ENCODE measurements at places on chromosomes 16 and 17. TPM values are rescaled to one million over a fixed set of nuclear protein-coding genes. Genes with fewer than 3 reads are reported as not detected.

DNA sequence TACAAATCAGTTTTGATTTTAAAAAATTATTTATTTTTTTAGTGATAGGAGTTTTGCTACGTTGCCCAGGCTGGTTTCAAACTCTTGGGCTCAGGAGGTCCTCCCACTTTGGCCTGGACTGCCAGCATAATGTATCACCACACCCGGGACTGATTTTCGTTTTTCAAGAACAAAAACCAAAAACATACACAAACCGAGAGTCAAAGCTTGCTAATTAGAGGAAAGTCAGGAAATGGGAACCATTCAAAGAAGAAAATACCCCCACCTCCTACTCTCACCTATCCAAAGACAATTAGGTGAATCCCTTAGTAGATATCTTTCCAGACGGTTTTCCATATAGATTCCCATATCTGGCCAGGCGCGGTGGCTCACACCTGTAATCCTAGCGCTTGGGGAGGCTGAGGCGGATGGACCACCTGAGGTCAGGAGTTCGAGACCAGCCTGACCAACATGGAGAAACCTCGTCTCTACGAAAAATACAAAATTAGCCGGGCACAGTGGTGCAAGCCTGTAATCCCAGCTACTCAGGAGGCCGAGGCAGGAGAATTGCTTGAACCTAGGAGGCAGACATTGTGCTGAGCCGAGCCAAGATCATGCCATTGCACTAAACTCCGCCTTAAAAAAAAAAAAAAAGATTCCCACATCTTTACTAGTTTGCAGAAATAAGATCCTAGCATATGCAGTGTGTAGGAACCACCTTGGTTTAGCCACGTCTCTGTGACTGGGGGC, 883 bp upstream of the SPN start:
- no peak for DNase-seq

DNA sequence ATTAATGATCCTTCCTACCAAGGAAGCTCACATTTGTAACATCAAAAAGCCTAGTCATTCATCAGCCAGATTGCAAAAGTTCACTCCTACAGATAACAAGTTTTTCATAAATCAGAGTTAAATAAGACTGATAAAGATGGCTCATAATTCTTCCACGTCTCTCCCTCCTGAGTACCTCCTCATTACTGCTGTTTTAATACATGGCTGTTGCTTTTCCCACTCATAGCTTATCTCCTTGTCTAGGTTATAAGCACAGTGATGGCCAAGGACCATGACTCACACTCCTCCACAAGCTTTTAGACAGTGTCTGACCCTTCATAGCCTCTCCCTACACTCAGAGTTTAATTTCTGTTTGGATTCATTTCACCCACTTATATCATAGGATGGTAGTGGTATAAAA, 100.9 kb upstream of the MON1B start:
- DNase-seq = no peak

GRCh38 chr16:1125471-1125870, 27.4 kb upstream of the CACNA1H start:
- peak; percentile 37 for DNase-seq

GRCh38 chr17:72053036-72053435, 67.8 kb upstream of the SOX9 start:
- DNase-seq = no peak

DNA sequence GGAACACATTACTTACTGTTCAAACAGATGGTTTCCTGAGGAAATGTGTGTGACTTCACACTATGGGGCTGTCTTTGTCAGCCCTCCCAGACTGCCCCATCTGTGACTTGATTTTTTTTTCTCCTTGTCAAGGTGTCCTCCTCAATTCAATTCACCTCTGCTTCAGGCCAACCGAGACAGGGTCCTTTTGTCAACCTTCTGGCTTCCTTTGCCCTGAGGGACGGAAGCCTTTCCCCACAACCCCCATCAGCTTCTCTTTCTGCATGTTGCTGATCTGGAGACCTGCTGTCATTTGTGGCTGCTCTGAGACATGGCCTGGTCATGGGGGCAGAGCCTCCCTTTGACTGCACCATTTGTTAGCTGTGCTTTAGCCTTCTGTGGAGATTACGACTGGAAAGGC, 21.3 kb upstream of the RGS9 start:
- DNase-seq = no peak

DNA sequence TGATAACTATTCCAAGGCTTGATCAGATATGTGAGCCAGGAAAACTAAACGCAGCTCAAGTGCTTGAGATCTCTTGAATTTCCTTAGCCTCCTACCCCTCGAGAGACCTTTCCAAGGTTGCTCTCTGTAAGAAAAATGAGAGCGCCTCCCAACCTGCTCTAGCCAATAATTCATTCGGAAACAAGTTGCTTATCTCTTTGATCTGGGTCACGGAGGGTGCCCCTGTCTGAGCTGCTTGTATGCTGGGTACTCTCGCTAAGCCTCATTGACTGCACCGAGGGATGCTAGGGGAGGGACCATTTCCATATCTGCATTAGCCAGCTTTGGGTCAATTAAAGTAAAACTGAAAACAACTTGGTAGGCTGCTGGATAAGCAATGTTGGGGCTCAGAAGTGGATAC, 70.1 kb upstream of the SHISA6 start:
- DNase-seq = no peak

DNA sequence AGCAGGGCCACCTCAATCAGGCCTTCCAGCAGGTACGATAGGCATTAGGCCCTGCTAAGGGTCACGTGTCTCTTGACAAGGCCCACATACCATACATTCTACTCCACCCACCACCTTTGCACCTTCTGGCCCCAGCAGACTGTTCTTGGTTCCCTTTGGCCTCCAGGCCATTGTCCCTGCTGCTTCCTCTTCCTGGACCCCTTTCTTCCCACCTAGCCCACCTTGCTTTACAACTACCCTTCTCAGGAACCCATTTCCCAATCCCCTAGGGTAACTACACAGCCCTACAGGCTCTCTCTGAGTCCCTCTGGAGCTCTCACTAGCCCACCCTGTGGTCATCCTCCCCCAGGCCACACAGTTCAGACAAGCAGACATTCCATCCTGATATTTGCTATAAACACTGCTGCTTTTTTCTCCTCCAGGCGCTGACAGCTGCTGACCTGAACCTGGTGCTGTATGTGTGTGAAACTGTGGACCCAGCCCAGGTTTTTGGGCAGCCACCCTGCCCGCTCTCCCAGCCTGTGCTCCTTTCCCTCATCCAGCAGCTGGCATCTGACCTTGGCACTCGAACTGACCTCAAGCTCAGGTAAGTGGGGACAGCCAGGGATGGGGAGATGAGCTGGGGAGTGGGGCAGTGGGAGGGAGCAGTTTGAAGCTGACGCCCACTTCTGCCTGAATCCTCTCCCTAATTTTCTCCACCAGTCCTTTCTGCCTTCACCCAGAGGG, 1.4 kb upstream of the NRN1L start:
- peak; percentile 87 for DNase-seq

- DNase-seq = no peak
Measured at GRCh38 chr16:21157632-21158031, 842 bp upstream of the LDAF1 start.

DNA sequence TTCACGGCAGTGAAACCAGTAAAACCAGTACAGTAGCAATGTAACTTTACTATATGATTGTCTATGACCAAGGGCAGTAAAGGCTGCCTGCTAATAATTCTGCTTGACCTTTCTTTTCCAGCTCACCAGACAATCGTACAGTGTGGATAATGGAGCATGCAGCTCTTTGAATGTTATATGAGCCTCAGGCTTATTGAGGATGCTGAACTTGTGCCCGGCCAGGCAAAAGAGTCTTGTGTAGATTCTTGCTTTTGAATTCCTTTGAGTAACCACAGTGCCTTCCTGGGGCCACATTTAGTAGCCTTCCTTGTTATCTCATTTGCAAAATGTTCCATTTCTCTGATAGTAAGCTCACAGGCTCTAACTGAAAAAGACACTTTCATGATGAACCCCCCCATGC, 131.8 kb downstream of the CDH11 start:
- DNase-seq = no peak

DNA sequence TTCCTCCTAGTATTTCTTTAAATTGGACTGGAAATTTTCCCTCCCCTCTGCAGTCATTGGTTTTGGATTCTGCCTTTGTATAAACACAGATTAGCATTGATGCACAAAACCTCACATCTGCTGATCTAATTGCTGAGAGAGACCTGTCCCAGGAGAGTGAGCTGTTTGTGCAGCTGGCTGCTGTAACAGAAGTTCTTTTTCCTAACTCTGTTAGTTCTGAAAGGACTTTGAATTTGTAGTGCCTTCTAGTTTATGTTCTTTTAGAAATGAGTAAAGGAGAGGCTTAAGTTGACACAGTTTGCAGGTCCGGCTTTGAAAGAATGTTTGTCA, 45.2 kb upstream of the KPNB1 start:
- no peak for DNase-seq

SALL1 gene
- 0.27 TPM for polyA plus RNA-seq

MPRIP gene
- polyA plus RNA-seq = 98.9 TPM

TRPV2 gene
- 0.45 TPM for polyA plus RNA-seq

NPIPB6 gene
- polyA plus RNA-seq = 2.8 TPM

CBX2 gene
- 12.0 TPM for polyA plus RNA-seq

All from small intestine (tissue), 16 donors.